GM13976 (cell line): ENCODE measurements at places on chromosomes 7 and 10.

DNA sequence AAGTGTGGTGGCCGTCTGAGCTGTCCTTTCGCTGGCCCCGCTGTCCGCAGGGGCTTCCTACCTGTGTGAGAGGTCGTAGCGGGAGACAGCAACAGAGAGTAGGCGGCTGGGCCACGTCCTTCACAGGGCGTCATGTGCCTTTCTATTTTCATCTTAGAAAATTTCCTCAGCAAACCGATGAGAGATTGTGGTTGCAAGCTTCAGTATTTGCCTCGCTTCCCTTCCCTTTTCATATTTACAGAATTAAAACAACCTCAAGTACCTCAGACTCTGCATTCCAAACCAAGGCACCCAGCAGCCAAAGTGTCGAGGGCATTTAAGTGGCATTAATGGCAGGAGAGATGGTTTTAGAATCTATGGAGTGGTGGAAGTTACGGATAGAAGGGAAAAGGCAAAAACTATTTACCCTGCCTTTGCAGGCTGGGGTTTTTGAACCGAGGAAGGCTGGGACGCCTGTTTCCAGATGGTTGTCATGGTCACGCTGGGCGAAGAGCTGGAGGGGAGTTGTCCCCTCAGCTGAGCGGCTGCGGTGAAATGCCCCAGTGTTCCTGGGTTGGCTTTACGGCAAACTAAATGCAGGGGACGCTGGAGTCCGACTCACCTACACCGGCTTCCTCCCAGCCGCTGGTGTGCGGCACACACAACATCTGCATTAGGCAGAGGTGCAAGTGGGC, 41.9 kb downstream of the WIPI2 start:
- peak; percentile 83 for DNase-seq

DNA sequence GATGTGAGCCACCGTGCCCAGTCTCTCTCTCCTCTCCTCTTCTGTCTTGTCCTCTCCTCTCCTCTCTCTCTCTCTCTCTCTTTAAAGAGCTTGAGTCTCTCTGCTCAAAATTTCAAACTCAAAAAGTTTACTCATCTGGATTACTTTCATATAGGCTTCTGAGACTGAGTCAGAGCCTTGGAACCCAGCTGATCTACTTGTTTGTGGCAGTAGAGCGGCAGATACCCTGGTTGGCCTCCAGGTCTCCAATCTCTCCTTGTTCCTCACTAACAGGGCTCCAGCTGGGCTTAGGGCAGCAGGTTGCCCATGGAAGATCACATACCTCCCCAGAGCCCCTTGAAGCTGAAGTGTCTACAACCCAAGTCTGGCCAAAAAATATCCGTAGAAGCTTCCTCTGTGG, 51.0 kb downstream of the HHEX start:
- DNase-seq = no peak

- no peak for DNase-seq
These were observed 213.9 kb downstream of the ZNF365 start for GRCh38 chr10:62588116-62588515.

GRCh38 chr10:21495002-21495751, 30.3 kb downstream of the SKIDA1 start:
- DNase-seq = peak; percentile 48

- no peak for DNase-seq
These were observed 147.4 kb downstream of the CXCL12 start for GRCh38 chr10:44237364-44238049.

GRCh38 chr7:101518336-101518735, 110.8 kb downstream of the MYL10 start:
- DNase-seq = no peak
